ENCODE measurements at places on chromosomes 3 and 15. TPM values are rescaled to one million over a fixed set of nuclear protein-coding genes. Genes with fewer than 3 reads are reported as not detected.
A peak's percentile ranks its signal among the peaks of the same experiment; 100 is the strongest.

TGM5 gene
- 0.07 TPM for total RNA-seq

FRMD4B gene
- 60.9 TPM for total RNA-seq

GRCh38 chr15:90106522-90107117, 4.4 kb upstream of the IDH2 start:
- peaks cover 15% of the 10 kb centered on the region for H3K4me1 ChIP-seq
- DNase-seq = no peak
- peaks cover 14% of the 10 kb centered on the region for H3K27me3 ChIP-seq

DNA sequence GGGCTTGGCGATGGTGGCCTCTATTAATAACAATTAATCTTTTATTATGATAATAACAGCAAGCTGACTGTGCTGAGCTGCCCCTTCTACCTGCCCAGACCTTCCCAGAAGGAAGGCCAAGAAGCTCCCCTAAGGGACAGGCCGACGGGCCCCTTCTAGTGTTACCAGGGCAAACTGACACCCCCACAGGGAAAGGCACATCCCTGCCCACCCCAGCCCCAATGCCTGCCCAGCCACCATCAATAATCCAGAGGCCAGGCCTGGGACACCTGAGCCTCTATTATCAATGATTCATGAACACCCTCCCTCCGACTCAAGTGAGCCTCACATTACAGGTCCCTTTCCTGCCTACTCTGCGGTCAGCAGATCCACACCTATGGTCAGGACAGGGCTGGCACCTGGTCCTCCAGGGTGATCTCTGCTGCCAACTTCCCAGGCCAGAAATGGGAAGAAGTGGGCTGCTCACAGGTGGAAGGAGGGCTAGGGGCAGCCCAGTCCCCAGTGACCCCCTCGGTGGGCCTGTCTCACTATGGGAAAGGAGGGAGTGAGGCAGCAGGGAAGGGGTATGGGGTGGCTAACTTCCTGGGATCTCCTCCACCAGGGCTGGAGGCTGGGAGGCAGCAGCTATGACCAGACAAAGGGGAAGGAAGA, 1.8 kb downstream of the TWF2 start:
- peaks cover 57% of the 10 kb centered on the region for H3K4me1 ChIP-seq
- peak overlapping the region; percentile 93 for H3K4me3 ChIP-seq
- no peaks in the 10 kb centered on the region for H3K27me3 ChIP-seq
- peaks cover 22% of the 10 kb centered on the region for H3K36me3 ChIP-seq
- H3K27ac ChIP-seq = peak overlapping the region; percentile 46

DNA sequence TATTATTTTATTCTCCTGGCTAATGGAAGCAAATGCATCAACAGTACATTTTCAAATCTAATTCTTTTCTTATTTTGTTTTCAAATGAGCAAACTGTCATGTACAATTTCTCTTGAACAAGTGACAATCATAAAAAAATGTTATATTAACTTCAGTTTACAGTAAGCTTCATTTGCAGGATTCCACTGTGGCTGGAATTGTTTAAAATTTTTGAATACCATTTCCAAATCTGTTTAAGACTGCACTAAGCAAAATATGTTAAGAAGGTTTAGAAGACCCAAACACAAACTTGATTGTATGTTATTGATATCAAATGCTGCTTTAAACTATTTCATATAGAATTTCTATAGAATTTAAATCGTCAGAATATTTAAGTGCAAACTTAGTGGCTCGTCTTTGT, 92.8 kb downstream of the ZNF280D start:
- H3K4me1 ChIP-seq = no peaks in the 10 kb centered on the region
- DNase-seq = no peak
- no peak overlapping the region for H3K27ac ChIP-seq
- H3K36me3 ChIP-seq = no peaks in the 10 kb centered on the region
- H3K27me3 ChIP-seq = no peaks in the 10 kb centered on the region

AMIGO3 gene
- 0.21 TPM for total RNA-seq

DNA sequence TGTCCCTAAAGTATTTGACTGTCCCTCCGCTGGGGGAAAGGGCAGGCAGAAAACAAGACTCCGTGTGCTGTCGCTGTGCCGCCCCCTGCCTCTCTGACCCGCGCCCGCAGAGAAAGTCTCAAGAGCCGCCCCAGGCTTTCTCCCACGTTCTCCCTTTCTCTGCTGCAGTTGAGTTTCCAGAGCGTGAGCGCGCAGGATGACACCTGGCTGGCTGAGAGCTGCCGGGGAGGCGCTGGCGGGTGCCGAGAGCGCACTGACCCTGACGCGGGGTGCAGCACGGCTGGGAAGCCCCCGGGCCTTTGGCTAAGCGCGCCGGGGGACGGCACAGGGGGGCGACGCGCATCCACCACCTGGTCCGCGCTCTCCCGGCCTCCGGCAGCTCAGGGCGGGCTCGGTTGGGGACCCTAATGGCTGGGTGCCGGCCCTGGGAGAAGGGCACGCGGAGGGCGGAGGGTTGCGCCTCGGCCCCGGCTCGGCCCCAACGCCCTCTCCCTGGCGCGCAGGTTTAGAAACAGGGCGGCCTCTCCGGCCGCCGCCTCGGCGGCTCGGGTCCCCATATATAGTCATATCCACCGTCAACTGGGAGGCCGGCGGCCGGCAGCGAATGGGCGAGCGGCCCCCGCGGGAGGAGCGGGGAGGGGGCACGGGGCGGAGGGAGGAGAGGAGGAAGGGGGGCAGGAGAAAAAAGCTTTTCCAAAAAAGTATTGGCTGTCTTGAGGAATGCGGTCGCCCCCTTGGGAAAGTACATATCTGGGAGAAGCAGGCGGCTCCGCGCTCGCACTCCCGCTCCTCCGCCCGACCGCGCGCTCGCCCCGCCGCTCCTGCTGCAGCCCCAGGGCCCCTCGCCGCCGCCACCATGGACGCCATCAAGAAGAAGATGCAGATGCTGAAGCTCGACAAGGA, at the start of gene TPM1:
TSS of gene TPM1 (plus strand) at position 774 of the 903 bp plus-strand sequence. CDS start at position 857, 83 bp downstream.
- H3K27me3 ChIP-seq = peaks cover 81% of the 10 kb centered on the region
- DNase-seq = peak; percentile 66
- H3K36me3 ChIP-seq = no peaks in the 10 kb centered on the region
- H3K4me3 ChIP-seq = peak within 1 kb of the TSS; percentile 73
- no peak within 1 kb of the TSS for H3K27ac ChIP-seq
- peaks cover 4% of the 10 kb centered on the region for H3K4me1 ChIP-seq

GRCh38 chr3:52455283-52456168, at the start of gene NISCH:
TSS of gene NISCH (plus strand) at chr3:52455604. CDS start at chr3:52455642, 38 bp downstream.
- peak within 1 kb of the TSS; percentile 89 for H3K27ac ChIP-seq
- H3K36me3 ChIP-seq = peaks cover 28% of the 10 kb centered on the region
- H3K4me1 ChIP-seq = peaks cover 28% of the 10 kb centered on the region
- peak; percentile 100 for DNase-seq
- peak within 1 kb of the TSS; percentile 99 for H3K4me3 ChIP-seq
- no peaks in the 10 kb centered on the region for H3K27me3 ChIP-seq

SAMMSON gene
- not detected for total RNA-seq
